ENCODE measurements at places on chromosomes 1 and 21. TPM values are rescaled to one million over a fixed set of nuclear protein-coding genes. Genes with fewer than 3 reads are reported as not detected.

- H3K4me3 ChIP-seq, result no peak overlapping the region
- no peaks in the 10 kb centered on the region for H3K4me1 ChIP-seq
- peaks cover 5% of the 10 kb centered on the region for H3K27me3 ChIP-seq
- no peaks in the 10 kb centered on the region for H3K36me3 ChIP-seq
Measured at GRCh38 chr1:70109241-70109640, 96.1 kb downstream of the LRRC40 start.

DNA sequence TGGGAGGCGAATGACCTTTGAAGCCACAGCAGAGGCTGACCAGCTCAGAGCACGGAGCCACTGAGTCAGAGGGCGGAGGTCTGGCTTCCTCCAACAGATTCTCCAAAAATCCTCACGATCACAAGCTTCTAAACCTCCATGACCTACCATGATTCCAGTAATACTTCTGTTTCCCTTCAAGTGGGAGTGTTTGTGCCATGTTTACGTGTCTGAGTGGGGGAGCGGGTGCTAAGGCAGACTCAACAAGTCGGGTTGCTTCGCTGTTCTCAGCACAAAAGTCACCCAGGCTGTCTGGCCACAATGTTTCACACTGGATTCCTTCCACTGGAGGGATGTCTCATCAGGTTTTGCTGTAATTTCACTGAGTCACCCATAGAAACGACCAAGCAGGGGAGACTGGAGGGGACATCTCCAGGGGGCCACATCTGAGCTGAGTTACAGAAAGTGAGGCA lies 86.2 kb downstream of the SLC66A1 start:
- no peak for DNase-seq
- peak overlapping the region; percentile 58 for H3K27ac ChIP-seq
- H3K4me1 ChIP-seq, result peaks cover 36% of the 10 kb centered on the region
- H3K4me3 ChIP-seq, result no peak overlapping the region
- H3K27me3 ChIP-seq, result no peaks in the 10 kb centered on the region

Gene RGS13
- not detected for total RNA-seq

Gene CLDN17
- not detected for total RNA-seq

GRCh38 chr1:37718901-37719571 lies 26.7 kb downstream of the CDCA8 start:
- H3K27me3 ChIP-seq, result peaks cover 2% of the 10 kb centered on the region
- no peaks in the 10 kb centered on the region for H3K4me1 ChIP-seq
- H3K27ac ChIP-seq, result no peak overlapping the region
- H3K4me3 ChIP-seq, result no peak overlapping the region
- H3K36me3 ChIP-seq, result no peaks in the 10 kb centered on the region

Gene SNIP1
- 24.1 TPM for total RNA-seq

Gene HHIPL2
- total RNA-seq, result 0.18 TPM

Gene CACNA1E
- total RNA-seq, result not detected

GRCh38 chr1:7298145-7298544 lies 473.0 kb upstream of the VAMP3 start:
- H3K36me3 ChIP-seq, result no peaks in the 10 kb centered on the region
- H3K4me1 ChIP-seq, result no peaks in the 10 kb centered on the region
- no peak overlapping the region for H3K27ac ChIP-seq
- H3K4me3 ChIP-seq, result no peak overlapping the region
- DNase-seq, result no peak
- H3K27me3 ChIP-seq, result peaks cover 8% of the 10 kb centered on the region

- no peak for DNase-seq
- H3K27ac ChIP-seq, result no peak overlapping the region
- H3K36me3 ChIP-seq, result no peaks in the 10 kb centered on the region
- H3K4me1 ChIP-seq, result peaks cover 5% of the 10 kb centered on the region
- H3K4me3 ChIP-seq, result no peak overlapping the region
Measured at GRCh38 chr1:11878891-11879190, 20.1 kb upstream of the NPPB start.

Gene SEMA4A
- 17.8 TPM for total RNA-seq

- DNase-seq, result no peak
- H3K27me3 ChIP-seq, result peaks cover 2% of the 10 kb centered on the region
- no peaks in the 10 kb centered on the region for H3K36me3 ChIP-seq
- no peak overlapping the region for H3K4me3 ChIP-seq
Measured at GRCh38 chr21:35852820-35853219, 207.5 kb downstream of the SETD4 start.

DNA sequence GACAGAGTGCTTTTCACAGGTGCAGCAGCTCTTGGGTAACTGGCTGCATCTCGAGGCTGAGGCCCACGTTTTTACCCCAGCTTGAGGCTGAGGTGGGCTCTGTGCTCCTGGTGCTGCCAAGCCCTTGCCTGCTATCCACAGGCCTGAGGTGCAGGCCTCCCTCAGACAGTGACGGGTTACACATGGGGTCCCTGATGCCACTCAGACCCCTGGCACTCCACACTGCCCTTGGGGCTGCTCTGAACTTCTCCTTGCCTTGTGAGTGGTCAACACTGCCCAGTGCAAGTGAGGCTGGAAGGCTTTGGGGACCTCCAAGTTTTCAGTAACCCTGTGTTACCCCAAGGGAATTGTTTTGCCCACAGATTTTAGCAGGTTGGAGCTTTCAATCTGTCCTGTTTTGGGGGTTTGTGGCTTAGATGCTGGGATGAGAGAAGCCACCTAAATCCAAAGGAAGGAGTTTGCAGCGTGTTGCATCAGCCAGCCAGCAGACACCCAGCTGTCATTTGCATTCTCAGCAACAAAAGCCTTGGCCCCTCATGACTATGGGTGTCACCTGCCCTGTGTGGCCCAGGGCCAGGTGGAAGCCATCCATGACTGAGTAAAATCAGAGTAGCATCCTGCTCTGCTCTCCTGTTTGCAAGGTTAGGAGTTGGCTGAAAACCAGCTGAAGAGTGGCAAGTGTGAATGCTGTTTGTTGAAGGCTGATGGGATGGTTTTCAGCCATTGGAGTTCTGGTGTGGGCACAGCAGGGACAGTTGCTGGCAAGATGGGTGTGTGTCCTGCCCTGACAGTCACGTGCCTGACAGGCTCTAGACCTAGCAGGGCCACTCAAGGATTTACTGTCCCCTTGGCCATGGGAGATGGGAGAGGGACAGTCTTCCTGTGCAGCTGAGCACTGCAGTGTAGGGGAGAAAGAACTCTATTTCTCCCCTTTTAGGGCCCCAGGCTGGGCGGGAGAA lies 3.2 kb downstream of the RNF187 start:
- no peaks in the 10 kb centered on the region for H3K27me3 ChIP-seq
- peak overlapping the region; percentile 82 for H3K27ac ChIP-seq
- peak; percentile 31 for DNase-seq
- H3K4me3 ChIP-seq, result peak overlapping the region; percentile 10
- peaks cover 58% of the 10 kb centered on the region for H3K36me3 ChIP-seq

- H3K36me3 ChIP-seq, result no peaks in the 10 kb centered on the region
- H3K27me3 ChIP-seq, result peaks cover 17% of the 10 kb centered on the region
- peaks cover 3% of the 10 kb centered on the region for H3K4me1 ChIP-seq
- no peak overlapping the region for H3K27ac ChIP-seq
- H3K4me3 ChIP-seq, result no peak overlapping the region
Measured at GRCh38 chr1:100775483-100775882, 55.9 kb downstream of the VCAM1 start.

DNA sequence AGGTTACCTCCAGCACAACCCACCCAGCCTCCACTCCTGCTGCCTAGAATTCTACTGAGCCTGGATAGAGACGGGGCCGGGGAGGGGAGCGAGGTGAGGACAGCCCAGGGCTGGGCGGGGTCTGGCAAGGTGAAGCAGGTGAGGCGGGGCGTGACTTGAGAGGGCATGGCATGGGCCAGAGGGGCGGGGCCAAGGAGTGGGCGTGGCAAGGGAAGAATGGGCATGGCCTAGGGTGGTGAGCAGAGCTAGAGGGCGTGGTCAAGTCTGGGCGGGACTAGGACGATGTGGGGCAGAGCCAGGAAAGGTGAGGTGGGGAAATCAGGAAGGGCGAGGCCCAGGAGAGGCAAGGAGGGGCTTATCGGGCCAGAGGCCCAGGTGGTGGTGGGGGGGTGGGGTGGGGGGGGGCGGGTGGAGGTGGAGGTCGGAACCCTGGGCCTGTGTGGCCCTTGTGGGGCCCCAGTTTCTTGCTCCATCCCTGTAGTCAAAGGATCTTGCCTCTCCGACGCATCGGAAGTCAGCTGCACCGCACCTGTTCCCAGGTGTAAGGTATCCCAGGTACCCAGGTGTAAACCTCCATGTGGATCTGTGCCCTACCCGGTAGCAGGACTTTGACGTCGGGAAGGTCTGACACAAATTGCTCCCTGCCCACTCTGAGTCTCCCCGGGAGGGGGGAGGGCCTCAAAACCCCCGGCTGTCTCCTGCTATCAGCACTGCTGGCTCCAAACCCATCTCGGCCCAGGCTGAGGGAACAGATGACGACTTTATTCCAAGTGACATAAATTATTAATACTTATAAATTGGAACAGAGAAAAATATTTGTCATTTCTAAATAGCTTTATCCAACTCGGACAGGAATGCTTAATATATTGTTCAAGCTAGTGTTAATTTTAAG lies 32.9 kb upstream of the UTS2 start:
- H3K4me3 ChIP-seq, result no peak overlapping the region
- no peak overlapping the region for H3K27ac ChIP-seq
- peak; percentile 35 for DNase-seq
- peaks cover 20% of the 10 kb centered on the region for H3K27me3 ChIP-seq
- no peaks in the 10 kb centered on the region for H3K4me1 ChIP-seq

DNA sequence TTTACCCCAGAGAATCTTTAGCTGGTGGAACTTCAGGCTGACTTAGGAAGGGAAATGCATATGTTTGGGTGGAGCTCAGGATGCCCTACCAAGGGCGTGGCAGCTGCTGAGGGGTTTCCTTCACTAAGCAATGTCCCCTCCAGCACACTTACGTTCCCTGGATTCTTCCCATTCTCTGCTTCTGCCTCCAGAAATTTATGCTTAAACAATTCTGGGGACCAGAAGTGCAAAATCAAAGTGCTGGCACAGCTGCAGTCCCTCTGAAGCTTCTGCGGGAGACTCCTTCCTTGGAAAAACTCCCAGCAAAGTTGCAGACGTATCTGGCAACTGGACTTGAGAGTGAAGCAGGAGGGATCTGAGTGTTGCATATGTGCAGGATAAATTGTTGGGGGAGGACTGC lies 402.8 kb downstream of the PCP4 start:
- no peak overlapping the region for H3K27ac ChIP-seq
- no peaks in the 10 kb centered on the region for H3K27me3 ChIP-seq
- H3K4me1 ChIP-seq, result no peaks in the 10 kb centered on the region

Gene LCE6A
- total RNA-seq, result not detected

GRCh38 chr1:94679332-94680038 lies 137.9 kb upstream of the F3 start:
- H3K4me1 ChIP-seq, result no peaks in the 10 kb centered on the region
- DNase-seq, result no peak
- peaks cover 7% of the 10 kb centered on the region for H3K27me3 ChIP-seq
- H3K36me3 ChIP-seq, result no peaks in the 10 kb centered on the region
- H3K4me3 ChIP-seq, result no peak overlapping the region

DNA sequence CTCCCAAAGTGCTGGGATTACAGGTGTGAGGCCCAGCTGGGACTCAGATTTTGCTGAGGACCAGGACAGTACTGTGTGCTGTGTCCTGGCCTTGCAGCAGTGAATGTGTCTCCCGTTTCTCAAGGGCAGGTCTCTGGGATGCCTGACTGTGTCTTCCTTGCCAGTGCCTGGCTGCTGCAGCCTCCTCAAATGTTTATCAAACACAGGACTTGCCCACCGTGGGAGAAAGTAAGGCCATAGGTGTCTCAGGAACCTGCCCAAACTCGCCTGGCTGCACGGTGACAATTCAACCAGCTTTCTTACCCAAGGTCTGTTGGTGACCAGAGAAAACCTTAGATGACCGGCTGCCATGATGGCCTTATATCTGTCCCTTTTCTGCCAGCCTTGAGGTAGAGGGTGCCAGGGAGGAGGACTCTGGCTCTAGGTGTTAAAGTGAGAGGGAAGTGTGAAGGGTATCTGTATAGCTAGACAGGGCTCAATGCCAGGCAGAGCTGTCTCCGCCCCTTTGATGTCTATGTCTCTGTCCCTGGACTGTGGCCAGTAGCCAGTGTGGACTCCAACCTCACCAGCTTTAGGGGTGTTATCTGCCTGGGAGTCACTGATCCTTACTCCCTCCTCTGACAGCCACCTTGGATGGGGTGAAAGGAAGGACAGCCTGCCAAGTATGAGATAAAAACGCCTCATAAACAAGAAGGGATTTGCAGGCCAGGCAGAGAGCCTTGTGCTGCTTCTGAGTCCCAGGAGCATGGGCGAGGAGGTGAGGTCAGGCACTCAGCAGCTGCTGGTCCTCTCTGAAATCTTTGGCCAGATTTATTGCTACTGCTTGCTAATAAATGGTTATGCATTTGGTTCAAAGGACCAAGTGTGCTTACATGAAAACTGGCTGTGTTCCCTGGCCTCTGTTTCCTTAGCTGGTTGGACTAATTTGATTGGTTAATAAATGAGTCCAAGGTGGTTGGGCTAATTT lies 22.3 kb downstream of the IL6R start:
- peaks cover 4% of the 10 kb centered on the region for H3K27me3 ChIP-seq
- H3K4me3 ChIP-seq, result no peak overlapping the region
- peaks cover 8% of the 10 kb centered on the region for H3K4me1 ChIP-seq
- H3K27ac ChIP-seq, result no peak overlapping the region
- H3K36me3 ChIP-seq, result no peaks in the 10 kb centered on the region

Gene LCE1B
- total RNA-seq, result not detected

- H3K36me3 ChIP-seq, result no peaks in the 10 kb centered on the region
- H3K4me3 ChIP-seq, result no peak overlapping the region
- no peaks in the 10 kb centered on the region for H3K4me1 ChIP-seq
- no peaks in the 10 kb centered on the region for H3K27me3 ChIP-seq
- no peak for DNase-seq
- H3K27ac ChIP-seq, result no peak overlapping the region
Measured at GRCh38 chr1:71572038-71572437, 491.2 kb upstream of the ZRANB2 start.

- peak overlapping the region; percentile 40 for H3K27ac ChIP-seq
- no peak overlapping the region for H3K4me3 ChIP-seq
Measured at GRCh38 chr1:109615879-109616278, 3.5 kb downstream of the GNAT2 start.

- peaks cover 23% of the 10 kb centered on the region for H3K4me1 ChIP-seq
- H3K36me3 ChIP-seq, result peaks cover 5% of the 10 kb centered on the region
- H3K27ac ChIP-seq, result no peak overlapping the region
- H3K4me3 ChIP-seq, result no peak overlapping the region
- peaks cover 5% of the 10 kb centered on the region for H3K27me3 ChIP-seq
- DNase-seq, result no peak
Measured at GRCh38 chr1:182139496-182139895, 78.0 kb upstream of the ZNF648 start.
